ENCODE measurements at places on chromosomes 7 and 10.

GRCh38 chr7:41755096-41755495 lies 52.2 kb upstream of the INHBA start:
- DNase-seq: no peak

DNA sequence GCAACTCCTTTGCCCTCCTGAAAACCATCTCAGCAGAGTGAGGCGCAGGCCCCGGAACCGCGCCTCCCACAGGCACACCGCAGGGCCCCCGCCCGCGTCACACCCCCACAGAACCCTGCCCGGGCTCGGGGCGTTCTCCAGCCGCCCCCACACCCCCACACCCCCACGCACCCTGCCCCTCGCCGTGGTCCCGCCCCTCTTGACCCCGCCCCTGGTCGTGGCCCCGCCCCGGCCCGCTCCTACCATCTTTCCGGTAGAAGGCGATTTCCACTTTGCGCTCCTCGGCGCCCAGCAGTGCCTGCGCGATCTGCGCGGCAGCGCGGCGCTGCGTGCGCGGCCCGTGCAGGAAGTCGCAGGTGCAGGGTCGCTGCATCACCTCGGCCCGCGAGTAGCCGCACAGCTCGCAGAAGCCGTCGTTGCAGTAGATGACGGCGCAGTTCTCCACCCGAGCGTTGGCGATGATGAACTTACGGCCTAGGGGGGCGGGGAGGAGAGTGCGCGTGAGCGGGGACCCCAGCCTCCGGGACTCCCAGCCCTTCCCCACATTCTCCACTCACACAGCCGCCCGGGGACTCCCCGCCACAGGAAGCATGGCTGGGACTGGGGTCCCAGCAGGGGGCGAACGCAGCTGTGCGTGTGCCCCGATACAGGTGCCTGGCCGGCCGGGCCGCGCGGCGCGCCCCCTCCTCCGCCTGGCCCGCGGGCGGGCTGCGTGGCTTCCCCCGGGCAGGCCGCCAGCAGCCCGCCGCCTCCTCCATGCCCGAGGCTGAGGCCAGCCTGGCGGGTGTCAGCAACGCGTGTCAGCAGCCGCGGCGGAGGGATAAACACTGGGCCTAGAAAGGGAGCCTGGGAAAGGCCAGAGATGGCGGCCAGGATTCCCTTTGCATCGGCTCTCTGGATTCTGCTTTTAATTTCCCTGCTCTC lies 3.4 kb downstream of the KCNH2 start:
- DNase-seq: no peak

DNA sequence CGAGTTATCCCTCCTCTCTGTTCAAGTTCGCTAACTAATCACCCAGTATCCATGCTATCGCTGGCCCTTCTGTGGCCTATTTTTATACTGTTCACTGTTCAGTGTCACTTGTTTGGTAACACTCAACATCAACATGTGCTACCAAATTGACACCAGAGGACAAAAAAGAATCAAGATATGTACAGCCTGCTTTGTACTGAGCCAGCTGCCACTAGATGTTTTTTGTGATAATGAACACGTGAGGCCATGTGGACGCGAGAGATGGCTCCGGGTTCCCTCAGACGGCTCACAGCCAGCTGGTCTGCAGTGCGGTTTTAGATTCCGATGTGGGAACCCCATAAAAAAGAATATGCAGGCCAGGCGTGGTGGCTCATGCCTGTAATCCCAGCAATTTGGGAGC lies 21.2 kb downstream of the CAV1 start:
- DNase-seq: no peak

DNA sequence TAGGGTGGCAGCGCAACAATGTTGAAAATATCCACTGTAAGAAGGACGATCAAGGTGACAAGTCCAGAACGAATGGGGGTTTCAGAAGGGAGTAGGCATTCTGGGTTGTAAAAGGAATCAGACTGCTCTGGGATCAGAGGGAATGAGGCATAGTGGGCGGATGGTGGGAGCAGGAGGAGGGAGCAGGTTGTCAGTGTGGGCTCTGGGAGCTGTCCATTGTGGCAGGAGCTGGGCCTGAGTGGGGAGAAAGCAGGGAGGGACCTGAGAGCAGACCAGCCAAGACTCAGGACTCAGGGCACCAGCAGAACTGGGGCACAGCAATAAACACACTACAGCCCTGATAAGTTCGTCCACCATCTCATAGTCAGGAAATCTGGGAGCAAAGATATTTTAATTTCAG lies 292.6 kb upstream of the MKI67 start:
- no peak for DNase-seq

DNA sequence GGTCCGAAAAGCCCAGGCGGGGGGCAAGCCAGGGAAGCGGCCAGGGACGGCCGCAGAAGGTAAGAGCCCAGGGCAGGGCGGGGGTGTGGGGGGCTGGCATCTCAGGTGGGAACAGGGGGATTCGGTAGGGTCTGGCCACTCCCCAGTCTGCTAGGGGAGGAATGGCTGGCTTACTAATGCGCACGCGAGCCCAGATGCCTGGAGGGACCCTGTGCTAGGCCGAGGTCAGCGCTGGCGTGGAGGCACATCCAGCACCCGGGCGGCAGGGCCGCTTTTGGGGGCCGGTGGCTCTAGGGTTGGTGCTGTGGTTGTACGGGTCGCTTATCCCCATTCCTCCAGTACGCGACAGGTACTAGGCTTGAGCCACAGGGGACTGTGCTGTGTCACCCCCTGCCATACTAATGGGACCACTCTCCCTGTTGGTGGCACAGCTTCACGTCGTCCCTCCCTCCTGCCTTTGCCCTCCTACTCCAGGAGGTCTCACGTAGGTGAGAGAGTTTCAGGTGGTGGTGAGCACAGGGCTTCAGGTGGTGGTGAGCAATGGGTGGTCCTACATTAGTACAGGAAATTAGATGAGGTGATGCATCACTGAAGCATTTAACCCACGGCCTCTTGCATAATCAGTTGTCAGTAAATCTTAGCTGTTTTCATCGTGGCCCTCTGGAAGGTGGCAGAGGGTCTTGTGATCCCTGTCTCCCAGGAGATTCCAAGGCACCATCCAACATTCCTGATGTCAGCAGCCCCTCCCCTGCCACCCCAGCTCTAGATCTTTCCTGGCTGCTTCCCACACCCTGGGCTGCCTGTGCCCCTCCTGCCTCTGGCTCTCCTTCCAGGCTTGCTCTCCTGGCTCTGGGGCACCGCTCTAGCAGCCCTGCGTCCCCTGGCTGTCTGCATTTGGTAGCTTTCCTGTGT lies 971 bp downstream of the AEBP1 start:
- no peak for DNase-seq

GRCh38 chr10:91061187-91061586 lies 140.3 kb upstream of the ANKRD1 start:
- no peak for DNase-seq

GRCh38 chr7:148230883-148231282 lies 359.7 kb upstream of the C7orf33 start:
- no peak for DNase-seq

- no peak for DNase-seq
Measured at GRCh38 chr7:96016735-96017134, 244.4 kb downstream of the DYNC1I1 start.

- no peak for DNase-seq
Measured at GRCh38 chr7:105304040-105304895, 84.5 kb downstream of the SRPK2 start.

GRCh38 chr7:155917836-155918430 lies 105.7 kb upstream of the SHH start:
- no peak for DNase-seq
